ENCODE measurements at places on chromosomes 7 and 10.
A peak's percentile ranks its signal among the peaks of the same experiment; 100 is the strongest.

DNA sequence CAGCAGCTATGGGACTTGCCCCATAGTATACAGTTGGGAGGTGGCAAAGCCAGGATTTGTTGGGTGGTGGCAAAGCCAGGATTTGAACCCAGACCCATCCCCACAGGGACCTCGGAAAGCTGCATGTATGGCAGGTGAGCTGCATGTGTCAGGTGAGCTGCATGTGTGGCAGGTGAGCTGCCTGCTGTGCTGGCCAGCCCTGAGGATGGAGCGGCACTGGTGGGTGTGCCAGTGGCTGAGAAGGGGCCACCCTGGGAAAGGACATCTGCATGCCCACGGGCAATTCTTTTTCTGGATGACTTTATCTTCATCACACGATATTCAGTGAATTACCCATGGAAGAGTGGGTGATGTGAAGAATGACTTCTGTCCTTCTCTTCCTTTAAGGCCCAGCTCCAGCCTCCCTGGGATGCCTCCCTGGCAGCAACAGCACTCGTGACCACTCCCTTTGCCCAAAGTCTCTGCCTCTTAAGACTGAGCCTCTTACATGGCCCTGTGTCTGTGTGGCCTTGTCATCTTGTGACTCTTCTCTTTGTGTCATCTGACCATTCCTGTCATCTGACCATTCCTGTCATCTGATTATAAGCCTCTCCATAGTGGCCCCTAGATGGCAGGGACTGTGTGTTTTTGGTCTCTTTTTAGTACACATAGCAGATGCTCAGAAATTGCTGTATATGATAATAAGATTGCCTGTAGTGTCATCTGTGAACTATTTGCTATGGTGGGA, 25.0 kb downstream of the CLEC2L start:
- no peak for DNase-seq

DNA sequence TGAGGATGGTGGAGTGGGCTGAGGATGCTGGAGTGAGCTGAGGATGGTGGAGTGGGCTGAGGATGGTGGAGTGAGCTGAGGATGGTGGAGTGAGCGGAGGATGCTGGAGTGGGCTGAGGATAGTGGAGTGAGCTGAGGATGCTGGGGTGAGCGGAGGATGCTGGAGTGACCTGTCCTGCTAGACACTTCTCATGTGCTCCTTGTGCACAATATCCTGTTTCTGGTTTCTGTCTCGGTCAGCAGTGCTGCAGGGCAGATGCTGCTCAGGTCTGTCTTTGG, 29.2 kb downstream of the ANXA8 start:
- no peak for DNase-seq

DNA sequence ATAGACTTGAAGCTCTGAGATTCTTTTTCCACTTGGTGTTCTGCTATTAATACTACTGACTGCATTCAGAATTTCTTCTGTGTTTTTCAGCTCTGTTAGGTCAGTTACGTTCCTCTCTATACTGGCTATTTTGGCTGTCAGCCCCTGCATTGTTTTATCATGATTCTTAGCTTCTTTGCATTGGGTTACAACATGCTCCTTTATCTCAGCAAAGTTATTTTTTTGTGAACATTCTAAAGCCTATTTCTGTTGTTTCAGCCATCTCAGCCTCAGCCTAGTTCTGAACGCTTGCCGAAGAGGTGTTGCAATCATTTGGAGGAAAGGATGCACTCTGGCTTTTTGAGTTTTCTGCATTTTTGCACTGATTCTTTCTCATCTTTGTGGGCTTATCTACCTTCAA, 201.5 kb upstream of the GNAI1 start:
- DNase-seq: no peak

DNA sequence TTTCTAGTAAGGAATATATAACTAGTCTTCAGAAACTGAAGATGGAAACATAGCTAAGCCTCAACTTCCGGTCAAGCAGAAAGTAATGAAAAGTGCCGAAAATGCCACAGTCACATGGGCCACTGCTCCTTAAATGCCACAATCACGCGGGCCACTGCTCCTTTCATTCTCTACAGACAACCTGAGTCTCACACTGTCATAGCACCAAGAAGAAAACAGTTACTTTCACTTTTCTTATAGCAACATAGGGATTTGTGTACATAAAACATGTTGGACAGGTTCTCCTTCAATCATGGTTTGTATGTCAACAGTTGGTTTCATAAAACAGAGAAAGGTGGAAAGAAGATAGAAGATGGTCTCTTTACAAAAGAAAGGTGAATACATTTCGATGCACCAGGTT, 48.6 kb upstream of the NOBOX start:
- DNase-seq: no peak

DNA sequence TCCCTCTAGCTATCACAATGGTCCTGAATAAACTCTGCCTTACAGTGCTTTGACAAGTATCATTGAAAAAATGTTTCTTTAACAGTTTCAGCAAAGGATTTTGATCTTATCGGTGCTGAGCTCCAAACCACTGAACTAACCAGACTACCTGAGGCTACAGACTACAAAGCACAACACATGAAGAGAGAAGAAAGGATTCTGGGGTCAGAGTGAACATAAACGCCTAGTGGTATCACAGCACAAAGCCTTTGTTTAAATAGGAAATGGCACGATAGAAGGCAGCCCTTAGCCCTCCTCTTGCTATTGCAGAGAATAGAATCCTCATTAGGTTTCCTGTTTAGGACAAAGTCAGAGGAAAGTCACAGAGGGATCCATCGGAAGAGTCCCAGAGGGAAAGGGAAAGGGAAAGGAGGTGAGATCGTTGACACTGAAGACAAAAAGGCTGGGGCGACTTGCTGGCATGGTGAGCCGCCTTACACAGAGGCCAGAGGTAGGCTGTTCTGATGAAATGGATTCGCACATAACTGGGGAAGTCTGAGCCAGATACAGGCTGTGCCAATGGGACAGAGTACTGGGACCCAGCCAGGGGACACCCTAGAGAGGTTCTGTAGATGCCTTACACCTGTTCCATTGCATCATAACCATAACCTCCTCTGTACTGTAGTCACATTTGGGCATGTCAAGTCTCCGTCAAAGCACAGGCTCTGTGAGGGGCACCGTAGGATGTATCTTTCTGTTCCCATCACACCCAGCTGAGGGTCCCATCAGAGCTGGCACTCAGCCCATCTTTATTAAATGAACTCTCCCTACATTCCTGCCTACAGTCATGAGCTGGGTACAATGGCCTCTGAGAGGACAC, 71.5 kb downstream of the XPNPEP1 start:
- DNase-seq: no peak

- DNase-seq: no peak
Observed at GRCh38 chr10:91536111-91536510, 96.8 kb downstream of the PPP1R3C start.

- DNase-seq: no peak
Observed at GRCh38 chr7:151177310-151177709, 9.7 kb downstream of the ASB10 start.

DNA sequence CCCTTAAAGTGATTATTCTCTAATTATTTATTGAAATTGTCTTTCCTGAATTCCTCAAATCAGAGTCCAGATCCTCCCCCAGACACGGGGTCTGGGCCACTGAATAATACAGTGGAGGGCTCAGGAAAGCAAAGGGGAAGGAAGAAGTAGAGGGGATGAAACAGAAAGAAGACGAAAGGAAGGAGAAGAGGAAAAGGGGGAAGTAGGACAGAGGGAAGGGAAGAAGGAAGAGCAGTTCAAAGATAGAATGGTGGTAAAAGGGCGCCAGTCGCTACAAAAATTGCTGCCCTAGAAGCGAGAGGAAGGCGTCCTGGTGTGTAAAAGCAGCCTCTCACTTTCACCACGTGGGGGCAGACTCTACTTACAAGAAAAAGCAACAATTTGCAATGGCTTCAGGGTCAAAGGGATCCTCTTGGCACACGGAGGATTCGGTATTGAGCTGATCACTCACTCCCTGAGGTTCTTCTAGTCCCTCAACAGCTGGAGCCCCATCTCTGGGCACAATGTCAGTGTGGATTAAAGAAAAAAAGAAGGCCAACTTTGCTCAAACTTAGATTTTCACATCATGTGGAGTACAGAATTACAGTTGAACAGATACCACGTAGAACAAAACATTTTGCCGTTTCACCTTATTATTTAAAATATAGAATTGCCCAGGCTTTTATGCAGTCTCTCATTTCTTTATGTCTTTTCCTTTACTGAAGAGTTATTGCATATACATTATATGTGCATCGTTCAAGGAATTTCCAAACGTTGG, 31.4 kb upstream of the NPVF start:
- peak; percentile 39 for DNase-seq

- no peak for DNase-seq
Observed at GRCh38 chr10:34177445-34177844, 637.7 kb downstream of the PARD3 start.

GRCh38 chr7:128069373-128070364, 38.4 kb upstream of the LRRC4 start:
- DNase-seq: no peak

DNA sequence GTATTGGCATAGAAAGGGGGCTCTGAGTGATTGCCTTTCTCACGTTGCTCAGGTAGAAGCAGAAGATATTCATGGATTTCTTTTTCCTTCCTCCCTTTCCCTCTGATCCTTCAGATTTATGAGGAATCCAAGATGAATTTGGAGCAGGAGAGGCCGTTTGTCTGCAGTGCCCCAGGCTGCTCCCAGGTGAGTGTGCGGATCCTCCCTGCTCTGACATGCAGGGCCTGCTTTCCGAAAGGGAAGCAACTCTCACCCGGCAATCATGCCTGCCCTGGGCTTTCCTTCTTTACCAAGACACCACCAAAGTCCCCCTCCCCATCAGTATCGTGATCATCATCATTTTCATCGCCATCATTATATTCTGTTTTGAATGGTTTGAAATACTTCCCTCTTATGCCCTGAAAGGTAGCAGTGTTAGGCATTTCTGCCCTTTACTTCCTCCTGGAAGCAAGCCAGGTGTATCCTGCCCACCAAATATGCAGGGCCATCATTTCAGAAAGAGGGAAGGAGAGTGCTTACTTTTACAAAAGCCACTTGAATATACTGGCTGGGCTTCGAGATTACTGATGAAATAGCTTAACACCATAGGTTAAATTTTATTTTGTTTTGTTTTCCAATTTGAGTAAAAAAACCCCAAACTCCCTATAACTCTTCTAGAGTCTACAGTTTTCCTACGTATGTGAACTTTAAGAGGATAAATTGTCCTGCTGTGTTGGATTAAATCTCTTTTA, 75.9 kb downstream of the CREB5 start:
- no peak for DNase-seq

DNA sequence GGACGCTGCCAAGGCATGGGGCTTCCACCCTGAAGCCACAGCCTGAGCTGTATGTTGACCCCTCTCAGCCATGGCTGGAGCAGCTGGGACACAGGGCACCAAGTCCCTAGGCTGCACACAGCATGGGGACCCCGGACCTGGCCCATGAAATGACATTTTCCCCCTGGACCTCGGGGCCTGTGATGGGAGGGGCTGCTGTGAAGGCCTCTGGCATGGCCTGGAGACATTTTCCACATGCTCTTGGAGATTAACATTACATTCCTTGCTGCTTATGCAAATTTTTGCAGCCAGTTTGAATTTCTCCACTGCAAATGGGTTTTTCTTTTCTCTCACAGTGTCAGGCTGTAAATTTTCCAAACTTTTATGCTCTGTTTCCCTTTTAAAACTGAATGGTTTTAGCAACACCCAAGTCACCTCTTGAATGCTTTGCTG, 463.6 kb downstream of the ZWINT start:
- DNase-seq: no peak

DNA sequence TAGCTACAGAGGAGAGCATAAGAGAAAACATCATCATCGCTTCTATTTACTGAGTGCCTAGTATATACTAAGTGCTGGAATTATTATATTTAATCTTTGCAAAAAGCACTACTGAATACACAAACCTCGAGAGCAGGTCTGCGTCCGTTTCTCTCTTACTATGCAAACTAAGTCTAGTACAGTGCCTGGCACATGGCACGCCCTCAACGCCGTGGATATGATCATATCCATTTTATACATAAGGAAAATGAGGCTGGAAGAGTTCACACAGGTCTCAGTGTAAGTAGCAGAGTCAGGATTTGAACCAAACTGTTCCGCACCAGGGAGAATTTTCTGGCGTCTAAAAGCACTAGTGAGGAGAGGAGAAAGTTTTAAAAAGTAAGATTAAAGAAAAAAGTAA, 17.6 kb downstream of the MXI1 start:
- no peak for DNase-seq

DNA sequence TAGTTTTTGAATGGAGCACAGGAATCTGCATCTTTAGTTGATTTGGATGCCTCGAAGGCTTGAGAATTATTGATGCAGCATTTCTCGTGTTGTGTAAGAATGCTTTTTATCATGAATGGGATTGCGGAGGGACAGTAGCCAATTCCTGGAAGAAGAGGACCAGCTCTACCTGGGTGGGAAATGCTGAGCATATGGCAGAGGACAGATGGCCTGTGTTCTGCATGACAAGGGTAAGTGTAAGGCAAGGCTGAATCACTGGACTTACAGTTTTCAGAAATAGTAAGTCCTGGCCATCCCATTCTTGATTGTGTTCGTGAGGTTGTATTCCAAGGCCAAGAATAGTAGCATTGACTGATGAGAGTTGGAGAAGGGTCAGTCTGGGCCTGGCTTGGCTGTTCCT, 15.9 kb downstream of the RP9 start:
- no peak for DNase-seq

GRCh38 chr7:112566442-112567324, 85.9 kb downstream of the LSMEM1 start:
- no peak for DNase-seq

DNA sequence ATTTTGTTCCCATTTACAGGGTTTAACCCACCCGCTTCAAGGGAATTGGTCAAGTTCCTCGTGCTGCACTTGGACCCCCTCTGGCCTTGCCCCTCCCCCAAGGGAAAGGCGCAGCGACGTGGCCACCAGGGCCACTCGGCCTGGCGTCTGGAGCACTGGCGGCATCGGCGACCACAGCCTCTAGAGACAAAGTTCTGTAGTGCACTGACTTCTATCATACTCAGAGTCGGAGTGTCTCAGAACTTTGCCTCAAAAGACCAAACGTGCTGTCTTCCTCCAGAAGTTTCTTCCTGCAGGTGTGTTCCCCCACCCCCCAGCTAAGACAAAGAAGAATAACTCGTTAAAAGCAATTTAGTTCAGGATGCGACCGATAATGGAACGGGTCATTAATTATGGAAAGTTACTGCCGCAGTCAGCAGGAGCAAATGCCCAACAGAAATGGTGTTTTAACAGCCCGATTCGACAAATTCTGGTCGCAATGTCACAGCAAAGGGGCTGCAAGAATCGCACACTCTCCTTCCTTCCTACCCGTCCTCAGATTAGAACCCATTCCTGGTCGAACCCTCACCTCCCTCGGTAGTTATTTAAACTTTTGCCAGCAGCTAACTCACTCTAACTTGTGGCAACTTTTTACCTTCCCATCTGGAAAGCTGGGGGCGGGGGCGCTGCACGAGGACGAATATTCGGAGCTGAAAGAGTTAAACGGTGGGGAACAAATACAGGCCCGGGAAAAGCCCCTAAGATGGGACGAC, 202.1 kb upstream of the NFE2L3 start:
- peak; percentile 55 for DNase-seq

GRCh38 chr10:90920986-90921666, at the start of gene ANKRD1:
Gene ANKRD1, minus strand, starts transcription at chr10:90921087. Its CDS starts 60 bp downstream, at chr10:90921027.
- DNase-seq: peak; percentile 12

GRCh38 chr10:132539431-132539839, 1.8 kb downstream of the INPP5A start:
- DNase-seq: no peak

GRCh38 chr10:45432700-45433472, 58.9 kb downstream of the ALOX5 start:
- DNase-seq: no peak

Measured in HuH-7.5 (cell line).